ENCODE measurements at places on chromosomes 4 and X.
A peak's percentile ranks its signal among the peaks of the same experiment; 100 is the strongest.

- peak; percentile 35 for DNase-seq
Observed at GRCh38 chr4:71713611-71714203, 70.2 kb downstream of the GC start.

GRCh38 chr4:182222766-182223165 is 20.4 kb upstream of the TENM3 start:
- DNase-seq: no peak

- DNase-seq: no peak
Observed at GRCh38 chr4:138599965-138600364, 357.8 kb upstream of the SLC7A11 start.

DNA sequence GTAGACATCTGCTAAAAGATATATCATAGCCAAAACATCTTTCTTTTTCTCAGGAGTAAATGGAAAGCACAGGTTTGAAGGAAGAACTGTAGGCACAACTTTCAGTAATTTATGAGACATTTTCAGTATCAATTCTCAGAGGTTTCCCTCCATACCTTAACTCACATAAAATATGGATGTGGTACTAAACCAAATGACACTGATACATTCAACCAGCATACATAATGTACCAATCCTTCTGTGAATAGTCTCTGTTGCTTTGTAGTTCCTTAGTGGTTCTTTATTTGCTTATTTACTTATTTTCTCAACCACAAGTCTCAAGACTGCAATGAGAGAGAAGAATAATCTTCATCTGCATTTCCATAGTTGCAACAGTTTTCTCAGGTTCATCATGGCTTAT is 96.1 kb downstream of the ARHGAP24 start:
- no peak for DNase-seq

DNA sequence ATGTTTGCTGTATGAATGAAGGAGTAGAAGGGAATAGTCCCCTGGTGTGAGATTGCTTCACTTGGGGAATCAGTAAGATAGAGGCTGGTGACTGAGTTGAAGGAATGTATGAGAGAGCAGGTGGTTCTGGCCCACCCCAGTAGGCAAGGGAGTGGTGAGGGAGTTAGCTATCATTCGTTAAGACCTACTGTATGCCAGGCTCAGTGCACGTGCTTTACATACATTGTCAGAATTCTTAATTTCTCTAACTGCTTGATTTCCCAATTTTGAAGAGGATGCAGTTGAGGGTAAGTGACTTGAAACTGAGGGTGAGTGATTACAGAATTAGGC is 700 bp downstream of the VMA21 start:
- DNase-seq: no peak

- no peak for DNase-seq
Observed at GRCh38 chr4:71209161-71209560, 129.7 kb upstream of the SLC4A4 start.

GRCh38 chrX:72376124-72376523 is 70.4 kb upstream of the CITED1 start:
- DNase-seq: no peak

GRCh38 chrX:5068550-5068949 is 1160.1 kb downstream of the NLGN4X start:
- DNase-seq: no peak

DNA sequence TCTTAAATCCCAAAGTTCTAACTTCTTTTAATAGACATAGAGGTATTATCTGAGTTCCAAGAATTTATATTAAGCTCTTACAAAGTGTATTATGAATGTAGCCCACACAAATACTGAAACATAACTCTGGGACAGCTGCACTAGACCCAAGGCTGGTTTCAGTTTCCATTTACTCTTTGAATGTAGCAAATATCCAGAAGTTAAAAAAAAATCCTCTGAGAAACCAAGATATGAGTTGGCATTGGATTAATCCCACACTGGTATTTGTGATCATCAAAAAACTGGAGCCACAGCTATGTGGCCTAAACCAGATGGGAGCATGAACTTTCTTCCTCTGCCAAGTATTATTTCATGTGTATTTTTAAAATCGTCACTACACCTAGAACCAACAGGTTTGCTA is 23.6 kb upstream of the SMPX start:
- DNase-seq: no peak

DNA sequence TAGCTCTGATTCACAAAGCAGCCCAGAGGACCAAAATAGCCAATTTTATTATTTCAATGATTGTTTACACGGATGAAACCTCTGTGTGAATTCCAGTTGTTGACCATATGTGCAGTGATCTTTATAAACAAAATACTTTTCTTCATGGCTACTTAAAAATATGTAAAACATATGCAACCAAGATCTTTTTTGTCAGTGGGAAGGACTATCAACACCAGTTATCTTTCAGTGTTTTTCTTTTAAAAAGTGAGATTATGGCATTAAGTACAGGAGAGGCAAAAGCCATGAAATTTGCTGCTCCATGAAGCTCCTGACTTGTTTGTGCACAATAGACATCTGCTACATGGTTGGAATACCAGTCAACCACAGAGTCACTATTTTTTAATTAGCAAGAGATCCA is 184.4 kb downstream of the DKK2 start:
- no peak for DNase-seq

Data from COLO829 (cell line).